Osteocyte (in vitro differentiated cells): ENCODE measurements at places on chromosomes 1 and 21. TPM values are rescaled to one million over a fixed set of nuclear protein-coding genes. Genes with fewer than 3 reads are reported as not detected.

Gene RPL5
- total RNA-seq: 870 and 883 TPM in 2 replicates

Gene LRRIQ3
- total RNA-seq: 0.16 and 0.86 TPM in 2 replicates

Gene KIAA0040
- total RNA-seq: 0.73 and 1.6 TPM in 2 replicates

Gene DOP1B
- total RNA-seq: 14.3 and 16.5 TPM in 2 replicates

Gene ATG4C
- total RNA-seq: 6.6 and 10.5 TPM in 2 replicates

DNA sequence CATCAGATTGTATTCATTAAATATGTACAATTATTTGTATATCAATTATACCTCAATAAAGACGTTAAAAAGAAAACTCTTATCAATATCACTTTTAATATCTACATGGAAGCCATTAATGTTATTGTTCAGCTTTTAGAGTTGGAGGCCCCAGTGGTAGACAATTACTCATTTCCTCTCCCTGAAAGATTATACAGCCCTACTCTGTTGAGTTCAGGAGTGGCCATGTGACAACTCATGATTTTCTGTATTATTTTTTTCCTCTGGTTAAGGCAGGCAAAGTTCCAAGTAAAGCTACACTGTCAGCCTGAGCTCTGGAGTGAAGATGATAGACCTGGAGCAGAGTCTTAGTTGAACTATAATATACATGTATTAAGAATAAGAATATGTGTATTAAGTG lies 247.9 kb upstream of the B3GALT2 start:
- no peak for DNase-seq

- DNase-seq: no peak
These were observed 12.8 kb downstream of the SMAP2 start for GRCh38 chr1:40386359-40386723.

DNA sequence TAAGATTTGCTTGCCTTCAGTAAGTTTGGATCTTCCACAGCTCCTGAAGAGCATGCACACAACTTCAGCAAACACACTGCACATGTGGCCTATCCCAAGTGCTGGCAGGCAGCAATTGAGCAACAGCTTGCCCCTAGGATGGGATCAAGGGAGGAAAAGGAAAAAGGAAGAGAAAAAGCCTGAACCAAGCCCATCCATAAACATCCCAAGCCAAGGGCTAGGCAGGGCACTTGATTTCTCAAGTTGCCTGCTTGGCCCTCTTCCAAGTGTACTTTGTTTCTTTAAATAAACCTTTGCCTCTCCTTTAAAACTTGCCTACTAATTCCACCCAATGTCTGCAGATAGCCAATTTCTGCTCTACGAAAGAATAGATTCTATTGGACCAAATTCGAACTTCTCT lies 49.0 kb upstream of the OLFM3 start:
- DNase-seq: no peak
